Breast epithelium (tissue), 4 donors: ENCODE measurements at places on chromosomes 7 and 10. TPM values are rescaled to one million over a fixed set of nuclear protein-coding genes. Genes with fewer than 3 reads are reported as not detected.

DNA sequence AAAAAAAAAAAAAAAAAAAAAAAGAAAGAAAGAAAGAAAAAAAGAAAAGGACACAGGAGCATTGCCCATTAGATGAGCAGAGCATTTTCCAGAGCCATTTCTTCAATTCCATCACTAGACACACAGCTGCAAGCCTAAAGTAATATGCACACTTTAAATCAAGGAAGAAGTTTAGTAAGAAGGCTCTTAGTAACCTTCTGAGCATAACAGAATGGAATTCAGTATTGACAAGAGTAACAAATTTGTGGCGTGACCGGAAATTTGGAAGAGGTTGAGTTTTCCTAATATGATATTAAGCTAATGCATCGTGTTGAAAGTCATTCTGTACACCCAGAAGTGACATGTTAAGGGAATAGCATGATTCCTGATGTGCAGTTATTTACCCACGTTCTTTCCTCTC is 35.3 kb downstream of the SMURF1 start:
- DNase-seq: no peak
- no peaks in the 10 kb centered on the region for H3K36me3 ChIP-seq
- no peaks in the 10 kb centered on the region for H3K4me1 ChIP-seq
- peak overlapping the region; percentile 51 for H3K27ac ChIP-seq
- no peaks in the 10 kb centered on the region for H3K27me3 ChIP-seq

DNA sequence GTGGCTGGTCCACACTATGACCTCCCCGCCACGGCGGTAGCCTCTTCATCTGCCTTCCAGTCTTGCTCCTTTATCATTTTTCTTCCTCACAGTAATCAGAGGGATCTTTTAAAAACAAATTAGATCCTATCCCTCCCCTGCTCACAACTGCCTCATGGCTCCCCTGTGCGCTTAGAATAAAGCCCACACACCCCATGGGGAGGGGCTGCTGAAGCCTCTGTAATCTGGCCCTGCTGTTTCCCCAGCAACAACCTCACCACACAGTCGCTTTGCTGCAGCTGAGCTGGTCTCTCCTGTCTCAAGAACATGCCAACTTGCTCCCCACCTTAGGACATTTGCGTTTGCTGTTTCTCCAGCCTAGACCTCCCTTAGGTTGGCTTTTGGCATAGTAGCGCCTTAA is 41.0 kb downstream of the SP8 start:
- no peaks in the 10 kb centered on the region for H3K27me3 ChIP-seq
- no peak for DNase-seq
- no peak overlapping the region for H3K27ac ChIP-seq
- no peaks in the 10 kb centered on the region for H3K4me1 ChIP-seq
- no peak overlapping the region for H3K4me3 ChIP-seq

NACAD gene
- 3.2 TPM for total RNA-seq

- H3K36me3 ChIP-seq: no peaks in the 10 kb centered on the region
- no peaks in the 10 kb centered on the region for H3K4me1 ChIP-seq
- no peaks in the 10 kb centered on the region for H3K27me3 ChIP-seq
- no peak for DNase-seq
These were observed 42.2 kb upstream of the CABCOCO1 start for GRCh38 chr10:61620506-61620905.

DNA sequence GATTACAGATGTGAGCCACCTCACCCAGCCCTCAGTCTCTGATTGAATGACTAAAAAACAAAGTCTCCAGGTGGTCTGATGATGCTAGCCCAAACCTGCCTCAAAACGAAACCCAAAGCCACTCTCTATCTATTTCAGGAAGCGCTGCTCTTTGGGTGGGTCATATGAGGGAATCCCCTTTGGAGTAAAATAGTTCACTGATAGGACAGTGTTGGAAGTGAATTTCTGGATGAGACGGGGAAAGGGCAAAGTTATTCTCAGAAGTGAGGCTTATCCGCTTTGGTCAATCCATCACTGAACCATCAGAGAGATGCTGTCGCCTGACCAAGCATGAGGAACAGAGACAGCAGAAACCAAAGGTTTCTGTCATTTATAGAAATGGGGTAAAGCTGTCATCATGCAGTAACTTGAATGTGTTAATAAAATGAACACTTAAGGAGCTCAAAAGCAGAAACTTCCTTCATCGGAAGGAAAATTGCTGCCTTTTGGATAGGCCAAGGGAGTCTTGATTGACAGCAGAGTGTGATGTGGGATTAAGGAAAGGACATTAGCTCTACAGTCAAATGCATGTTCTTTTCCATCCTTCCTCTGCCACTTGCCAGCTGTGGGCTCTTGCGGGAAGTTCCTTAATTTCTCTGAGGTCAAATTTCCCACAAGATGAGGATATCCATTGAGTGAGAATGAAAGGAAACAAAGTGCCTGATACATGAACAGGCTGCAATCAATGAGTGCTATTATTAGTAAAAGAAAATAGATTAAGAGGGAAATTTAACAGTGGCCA is 64.9 kb upstream of the C1QL3 start:
- H3K4me1 ChIP-seq: no peaks in the 10 kb centered on the region
- no peaks in the 10 kb centered on the region for H3K36me3 ChIP-seq
- no peaks in the 10 kb centered on the region for H3K27me3 ChIP-seq
- no peak for DNase-seq
- H3K27ac ChIP-seq: no peak overlapping the region

- H3K4me1 ChIP-seq: peaks cover 7% of the 10 kb centered on the region
- DNase-seq: no peak
- H3K36me3 ChIP-seq: no peaks in the 10 kb centered on the region
- H3K27me3 ChIP-seq: no peaks in the 10 kb centered on the region
These were observed 138.0 kb downstream of the AUTS2 start for GRCh38 chr7:69736126-69736810.

- no peak overlapping the region for H3K27ac ChIP-seq
- no peaks in the 10 kb centered on the region for H3K36me3 ChIP-seq
- H3K27me3 ChIP-seq: no peaks in the 10 kb centered on the region
- no peak for DNase-seq
These were observed 94.0 kb downstream of the NPSR1 start for GRCh38 chr7:34751725-34752643.

DNA sequence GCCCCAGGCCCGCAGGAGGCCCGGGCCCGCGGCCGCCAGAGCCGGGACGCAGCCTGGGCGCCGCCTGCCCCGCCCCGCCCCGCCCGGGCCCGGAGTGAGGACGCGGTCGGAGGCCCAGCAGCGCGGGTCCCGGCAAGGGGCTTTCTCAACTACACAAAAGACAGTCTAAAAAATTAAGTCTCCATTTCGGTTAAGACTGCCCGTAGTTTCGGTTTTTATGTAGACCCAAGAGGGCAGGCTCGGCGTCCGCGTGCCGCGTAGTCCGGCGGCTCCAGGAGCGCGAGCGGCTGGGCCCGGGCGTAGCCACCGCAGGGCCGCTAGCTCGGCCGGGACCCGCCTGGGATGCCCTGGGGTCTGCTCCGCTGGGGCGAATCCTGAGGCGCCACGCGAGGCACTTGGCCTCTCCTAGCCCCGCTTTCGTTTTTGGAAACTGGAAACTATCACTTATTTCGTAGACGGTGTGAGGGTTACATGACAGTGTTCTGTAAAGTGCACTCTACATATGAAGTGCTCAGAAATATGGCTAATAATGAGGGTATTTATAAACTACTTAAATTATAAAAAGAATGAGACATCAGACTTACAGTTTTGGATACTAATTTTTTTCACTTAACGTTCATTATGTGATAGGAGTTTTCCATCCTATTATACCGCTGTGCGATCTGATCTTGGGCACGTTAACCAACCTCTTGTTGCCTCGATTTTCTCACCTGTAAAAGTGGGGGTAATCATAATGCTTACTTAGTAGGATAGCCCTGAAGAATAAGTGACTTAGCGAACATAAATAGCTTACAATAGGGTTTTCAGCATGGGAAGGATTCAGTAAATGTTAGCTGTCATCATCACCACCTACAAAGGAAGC is 573 bp downstream of the BLVRA start:
- H3K4me3 ChIP-seq: peak overlapping the region; percentile 83
- H3K27ac ChIP-seq: peak overlapping the region; percentile 89
- no peaks in the 10 kb centered on the region for H3K36me3 ChIP-seq
- H3K4me1 ChIP-seq: no peaks in the 10 kb centered on the region

DNA sequence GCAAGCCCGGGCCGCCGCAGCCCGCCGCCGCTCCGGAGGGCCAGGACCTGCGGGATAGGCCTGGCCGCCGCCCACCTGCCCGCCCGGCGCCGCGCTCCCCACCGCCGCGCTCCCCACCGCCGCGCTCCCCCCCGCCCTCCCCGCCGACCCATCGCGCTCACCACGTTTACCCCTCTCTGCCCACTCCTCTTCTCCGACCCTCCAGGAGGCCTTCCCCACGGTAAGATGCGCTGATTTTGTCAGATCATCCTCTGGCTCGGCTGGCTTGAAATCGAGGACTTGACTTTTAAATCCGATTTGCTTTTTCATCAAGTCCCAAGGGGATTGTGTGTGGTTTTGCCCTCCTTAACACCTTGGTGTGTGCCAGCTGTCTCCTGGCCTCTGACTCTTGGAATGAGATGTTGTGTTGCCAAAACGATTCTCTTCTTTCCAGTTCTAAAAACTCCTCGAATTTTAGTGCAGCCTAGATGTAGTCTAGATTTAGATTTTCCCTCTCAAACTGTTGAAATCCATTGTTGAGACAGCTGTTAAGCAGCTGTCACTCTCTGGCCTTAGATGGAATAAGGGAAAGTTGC is 738 bp downstream of the POM121 start:
- H3K4me1 ChIP-seq: no peaks in the 10 kb centered on the region
- peak overlapping the region; percentile 78 for H3K4me3 ChIP-seq
- H3K27me3 ChIP-seq: no peaks in the 10 kb centered on the region
- no peaks in the 10 kb centered on the region for H3K36me3 ChIP-seq

- no peak overlapping the region for H3K4me3 ChIP-seq
- no peak overlapping the region for H3K27ac ChIP-seq
- H3K36me3 ChIP-seq: no peaks in the 10 kb centered on the region
- no peak for DNase-seq
- no peaks in the 10 kb centered on the region for H3K4me1 ChIP-seq
These were observed 73.8 kb downstream of the TET1 start for GRCh38 chr10:68633816-68634466.

DNA sequence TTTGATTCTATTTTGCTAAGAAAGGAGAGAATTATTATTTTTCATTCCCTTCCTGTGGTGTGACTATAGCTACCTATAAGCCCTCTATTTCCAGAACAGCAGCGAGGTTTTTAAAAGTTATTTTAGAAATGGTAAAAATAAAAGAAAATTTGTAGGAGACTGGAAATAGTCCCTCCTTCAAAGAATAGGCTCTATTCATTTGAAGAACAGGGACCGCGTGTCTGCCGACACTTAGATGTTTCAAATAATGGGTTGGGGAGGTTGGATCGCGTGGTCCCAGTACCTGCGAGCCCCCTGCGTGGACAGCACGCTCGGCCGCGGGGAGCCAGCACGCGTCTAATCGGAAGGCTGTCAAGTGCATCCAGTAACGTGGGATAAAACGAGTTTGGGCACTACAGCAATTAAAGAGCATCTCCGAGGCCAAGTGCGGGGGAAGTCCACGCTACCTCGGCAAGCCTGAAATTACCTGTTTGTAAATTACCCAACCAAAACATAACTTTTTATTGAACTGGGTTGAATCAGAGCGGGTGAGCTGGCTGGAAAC is 1.0 kb downstream of the CACNA2D1 start:
- H3K27me3 ChIP-seq: no peaks in the 10 kb centered on the region
- H3K4me1 ChIP-seq: no peaks in the 10 kb centered on the region
- H3K4me3 ChIP-seq: peak overlapping the region; percentile 76
- DNase-seq: no peak
- no peaks in the 10 kb centered on the region for H3K36me3 ChIP-seq

GRCh38 chr7:110010359-110010758 is 1080.6 kb upstream of the LRRN3 start:
- H3K4me1 ChIP-seq: no peaks in the 10 kb centered on the region
- no peaks in the 10 kb centered on the region for H3K36me3 ChIP-seq
- no peak for DNase-seq
- H3K27me3 ChIP-seq: no peaks in the 10 kb centered on the region
- H3K4me3 ChIP-seq: no peak overlapping the region
- H3K27ac ChIP-seq: no peak overlapping the region

DNA sequence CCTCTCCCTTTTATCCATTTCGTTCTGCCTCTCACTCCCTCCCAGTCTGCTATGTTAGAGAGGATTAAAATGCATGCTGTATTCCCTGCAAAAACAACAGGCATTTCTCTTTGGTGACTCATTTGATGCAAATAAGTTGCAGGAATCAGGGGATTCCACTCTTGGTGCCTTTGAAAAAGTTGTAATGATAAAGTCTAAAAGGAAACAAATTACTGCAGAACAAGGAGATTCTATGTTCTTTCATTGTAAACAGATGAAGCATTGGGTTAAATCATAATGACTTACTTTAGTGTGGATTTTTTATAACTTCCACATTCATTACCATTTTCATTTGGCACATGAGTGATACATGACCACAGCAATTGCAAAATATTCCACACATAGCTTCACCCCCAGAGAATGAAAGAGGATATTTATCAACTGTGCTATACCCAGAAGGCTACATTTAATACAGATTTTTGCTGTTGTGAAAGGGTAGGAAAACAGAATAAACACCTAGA is 33.4 kb upstream of the ABLIM1 start:
- DNase-seq: no peak
- no peak overlapping the region for H3K4me3 ChIP-seq
- H3K27ac ChIP-seq: no peak overlapping the region

ATOH7 gene
- not detected for total RNA-seq

DNA sequence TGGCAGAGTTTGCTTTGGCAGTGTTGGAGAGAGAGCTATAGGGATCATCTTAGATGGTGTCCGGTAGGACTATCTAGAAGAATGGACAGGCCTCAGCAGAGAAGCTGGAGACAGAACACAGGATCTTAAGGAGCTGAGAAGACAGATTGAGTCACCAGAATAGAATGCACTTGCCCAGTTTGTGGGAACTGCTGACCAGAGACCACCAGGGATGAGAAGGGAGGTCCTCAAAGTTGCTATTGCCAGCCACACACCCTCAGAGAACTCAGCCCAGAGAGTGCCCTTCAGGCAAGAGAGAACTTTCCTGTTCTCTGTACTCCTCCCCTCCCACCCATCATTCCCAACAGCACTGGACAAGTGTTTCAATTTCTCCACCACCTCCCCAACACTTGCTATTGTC is 25.3 kb upstream of the GALNT11 start:
- H3K27me3 ChIP-seq: no peaks in the 10 kb centered on the region
- no peak overlapping the region for H3K4me3 ChIP-seq
- no peak for DNase-seq
- no peaks in the 10 kb centered on the region for H3K4me1 ChIP-seq
- H3K36me3 ChIP-seq: no peaks in the 10 kb centered on the region

DNA sequence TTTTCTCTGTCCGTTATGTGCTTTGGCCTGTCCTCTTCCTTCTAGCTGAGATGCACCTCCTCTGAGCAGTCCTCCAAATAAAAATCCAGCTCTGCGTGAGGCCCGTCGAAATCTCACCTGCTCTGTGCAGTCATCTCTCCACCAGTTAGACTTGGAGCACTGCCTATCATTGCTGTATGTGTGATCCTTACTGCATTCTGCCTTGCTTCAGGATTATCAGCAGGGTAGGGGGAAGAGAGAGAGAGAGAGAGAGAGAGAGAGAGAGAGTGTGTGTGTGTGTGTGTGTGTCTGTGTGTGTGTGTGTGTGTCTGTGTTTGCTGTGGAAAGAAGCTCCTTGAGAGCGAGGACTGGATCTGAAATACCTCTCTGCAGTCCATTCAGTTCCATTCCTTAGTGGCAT is 129.4 kb downstream of the CCNY start:
- H3K27ac ChIP-seq: no peak overlapping the region
- no peaks in the 10 kb centered on the region for H3K36me3 ChIP-seq
- H3K27me3 ChIP-seq: no peaks in the 10 kb centered on the region
- peaks cover under 1% of the 10 kb centered on the region for H3K4me1 ChIP-seq

- no peaks in the 10 kb centered on the region for H3K36me3 ChIP-seq
- no peak for DNase-seq
- no peaks in the 10 kb centered on the region for H3K27me3 ChIP-seq
- no peak overlapping the region for H3K27ac ChIP-seq
- no peak overlapping the region for H3K4me3 ChIP-seq
- no peaks in the 10 kb centered on the region for H3K4me1 ChIP-seq
These were observed 162.4 kb downstream of the COBL start for GRCh38 chr7:51154201-51154600.
